SJCRH30 (cell line): ENCODE measurements at places on chromosomes 7 and 10. TPM values are rescaled to one million over a fixed set of nuclear protein-coding genes. Genes with fewer than 3 reads are reported as not detected.

The DGKI gene
- total RNA-seq, result 0.05 TPM in 1 of 2 replicates, not detected in the other

The MRLN gene
- total RNA-seq, result 10.5 and 16.0 TPM in 2 replicates

The HOXA3 gene
- 12.0 and 12.2 TPM in 2 replicates for total RNA-seq

The KEL gene
- total RNA-seq, result 0.08 and 0.69 TPM in 2 replicates

The ADCY1 gene
- total RNA-seq, result not detected in 2 replicates

The FAM241B gene
- total RNA-seq, result 0.86 and 1.2 TPM in 2 replicates

The UNCX gene
- total RNA-seq, result 0.08 and 0.30 TPM in 2 replicates

The SEMA3D gene
- 4.7 and 5.5 TPM in 2 replicates for total RNA-seq

The AZGP1 gene
- 0.10 TPM in 1 of 2 replicates, not detected in the other for total RNA-seq

The HOXA2 gene
- 2.8 and 4.2 TPM in 2 replicates for total RNA-seq

The ELAPOR2 gene
- total RNA-seq, result 16.7 and 21.0 TPM in 2 replicates

The GLI3 gene
- total RNA-seq, result 8.9 and 11.1 TPM in 2 replicates
